Osteoblast (primary cell): ENCODE measurements at places on chromosomes 11 and 22. TPM values are rescaled to one million over a fixed set of nuclear protein-coding genes. Genes with fewer than 3 reads are reported as not detected.

SCN3B gene
- under 0.01 TPM in 2 replicates for total RNA-seq

ELMOD1 gene
- total RNA-seq = under 0.01 TPM in 2 replicates

CECR2 gene
- not detected in 2 replicates for total RNA-seq

- DNase-seq = no peak
- no peaks in the 10 kb centered on the region for H3K36me3 ChIP-seq
- peaks cover 42% of the 10 kb centered on the region for H3K27me3 ChIP-seq
Observed at GRCh38 chr11:119484741-119485605, 62.0 kb upstream of the THY1 start.

DNA sequence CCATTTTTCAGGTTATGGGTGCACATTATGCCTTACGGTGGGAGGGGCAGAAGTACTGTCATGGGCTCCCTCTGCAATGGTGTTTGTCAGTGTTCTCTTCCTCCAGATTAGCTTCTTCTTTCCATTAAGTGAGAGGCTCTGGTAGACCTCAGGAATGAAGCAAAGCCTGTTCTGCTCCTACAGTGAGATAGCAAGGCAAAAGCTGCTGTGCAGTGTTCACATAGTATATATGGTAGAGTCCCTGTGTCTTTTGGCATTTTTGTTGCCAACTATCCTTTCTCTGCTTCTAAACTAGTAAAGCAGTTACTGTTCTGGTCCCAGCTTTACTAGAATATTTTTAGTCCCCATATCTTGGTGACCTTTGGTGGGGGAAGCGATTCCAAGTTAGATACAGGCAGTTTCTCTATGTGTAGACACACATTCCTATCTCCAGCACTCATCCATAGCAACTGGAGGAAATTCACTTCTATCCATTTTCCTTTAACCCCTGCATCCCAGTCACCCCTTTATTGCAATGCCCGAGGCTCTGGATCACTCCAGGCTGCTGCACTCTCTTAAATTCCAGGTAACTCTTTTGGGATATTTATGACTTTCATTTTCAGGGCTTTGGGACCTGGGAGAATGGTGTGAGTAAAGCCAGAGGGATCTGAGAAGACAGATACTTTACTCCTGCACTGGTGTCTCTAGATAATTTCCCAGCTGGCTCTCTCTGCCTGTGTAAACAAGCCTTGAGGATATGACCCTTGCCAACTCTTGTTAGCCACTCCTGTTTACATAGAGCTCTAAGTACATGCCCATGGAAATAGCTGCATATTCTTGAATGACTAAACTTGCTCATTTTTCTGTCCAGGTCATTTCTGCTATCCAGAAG lies 3.9 kb upstream of the TRIM34 start:
- H3K27me3 ChIP-seq = no peaks in the 10 kb centered on the region
- no peaks in the 10 kb centered on the region for H3K36me3 ChIP-seq
- peak overlapping the region; percentile 97 for H3K27ac ChIP-seq
- H3K4me3 ChIP-seq = peak overlapping the region; percentile 32
